ENCODE measurements at places on chromosomes 3 and 15. TPM values are rescaled to one million over a fixed set of nuclear protein-coding genes. Genes with fewer than 3 reads are reported as not detected.
A peak's percentile ranks its signal among the peaks of the same experiment; 100 is the strongest.

DNA sequence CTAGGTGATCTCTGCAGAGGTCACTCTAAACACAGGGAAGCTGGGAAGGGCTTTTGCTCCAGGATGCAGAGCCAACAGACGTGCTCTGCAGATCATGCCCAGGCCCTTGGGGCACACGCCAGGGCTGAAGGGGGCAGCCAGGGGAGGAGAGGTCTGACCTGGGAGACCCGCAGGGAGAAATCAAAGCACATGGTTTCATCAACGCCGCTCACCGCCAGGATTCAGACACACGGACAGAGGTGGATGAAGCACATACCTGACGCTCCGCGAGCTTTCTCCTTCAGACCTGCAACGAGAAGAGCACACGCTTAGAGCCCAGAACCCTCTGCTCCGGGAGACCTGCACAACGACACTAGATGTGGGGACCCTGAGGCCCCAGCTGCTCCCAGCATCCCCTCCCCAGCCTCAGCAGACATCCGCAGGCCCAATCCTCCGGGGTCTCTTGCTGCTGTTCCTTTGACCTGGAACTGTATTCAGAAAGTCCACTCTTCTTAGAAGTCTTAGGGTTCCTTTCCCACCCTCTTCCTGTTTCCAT is 90.7 kb upstream of the IQSEC1 start:
- DNase-seq, result no peak

DNA sequence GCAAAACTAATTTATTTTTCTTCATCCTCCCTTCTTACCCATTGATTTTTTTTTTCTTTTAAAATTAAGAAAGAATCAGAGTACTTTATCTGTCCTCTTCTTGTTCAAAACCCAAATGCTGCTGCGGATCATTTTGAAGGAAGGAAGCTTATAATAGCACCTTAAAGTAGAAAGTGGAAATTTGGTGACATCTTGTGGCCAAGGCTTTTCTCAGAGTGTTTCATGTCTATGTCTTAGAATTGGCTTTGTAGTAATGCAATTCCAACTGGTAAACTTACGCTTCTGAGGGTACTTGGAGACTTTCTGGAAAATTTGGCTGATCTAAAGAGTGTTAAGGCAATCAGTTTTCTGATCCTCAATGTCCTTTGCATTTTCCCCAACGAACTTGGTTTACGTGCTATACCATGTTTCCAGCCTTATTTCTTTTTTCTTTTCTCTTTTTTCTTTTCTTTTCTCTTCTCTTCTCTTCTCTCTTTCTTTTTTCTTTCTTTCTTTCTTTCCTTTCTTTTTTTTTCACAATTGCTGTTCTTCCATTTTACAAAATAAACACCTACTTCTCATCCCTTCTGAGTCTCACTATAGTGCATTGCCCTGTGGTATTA is 30.7 kb downstream of the C3orf38 start:
- peak; percentile 65 for DNase-seq

DNA sequence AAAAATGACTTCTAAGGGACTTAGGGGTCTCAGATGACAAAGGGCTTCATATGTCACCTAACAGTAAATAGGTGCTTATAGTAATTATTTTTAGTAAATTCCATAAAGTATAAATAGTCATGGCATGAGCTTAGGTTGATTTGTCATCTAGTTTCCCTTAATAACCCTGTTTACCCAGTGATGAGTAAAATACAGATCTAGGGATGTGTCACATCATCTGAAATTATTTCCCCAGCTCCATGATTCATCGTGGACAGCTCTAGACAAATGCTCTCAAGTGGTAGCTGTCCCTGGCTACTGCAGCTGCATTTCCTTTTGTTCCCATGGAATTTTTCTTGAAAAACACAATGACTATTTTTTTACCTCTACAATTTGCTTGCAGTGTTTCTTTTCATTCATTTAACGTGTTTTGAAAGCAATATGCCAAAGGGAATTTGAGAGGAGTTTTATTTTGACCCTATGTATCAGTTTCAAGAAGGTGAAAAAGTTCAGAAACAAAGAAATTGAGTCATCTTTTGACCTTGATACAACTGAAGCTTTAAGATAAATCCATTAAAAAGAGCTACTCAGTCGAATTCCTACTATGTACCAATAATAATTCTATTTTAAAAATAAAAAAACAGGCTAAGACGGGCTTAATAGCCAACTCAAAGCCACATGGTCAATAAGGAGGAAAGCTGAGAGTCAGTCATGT is 241.6 kb downstream of the KCNMB2 start:
- DNase-seq, result no peak

DNA sequence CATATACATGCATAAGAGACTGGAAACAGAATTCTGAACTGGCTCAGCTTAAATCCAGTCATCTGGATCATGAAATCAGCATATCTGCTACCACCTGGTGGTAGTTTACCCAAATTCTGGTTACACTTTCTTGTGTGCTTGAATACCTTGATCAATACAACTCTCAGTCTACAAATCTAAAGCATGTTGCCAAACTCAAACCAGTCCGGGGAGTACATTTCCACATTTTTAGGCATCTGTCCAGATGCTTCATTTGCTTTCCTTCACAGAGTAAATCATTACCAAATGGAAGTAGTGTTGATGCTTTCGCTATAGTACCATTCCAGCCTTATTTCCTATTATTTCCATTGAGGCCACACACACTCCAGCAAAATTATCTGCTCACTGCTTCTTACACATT is 126.4 kb downstream of the P2RY1 start:
- DNase-seq, result peak; percentile 57

GRCh38 chr3:119219069-119219468 is 21.6 kb downstream of the B4GALT4 start:
- no peak for DNase-seq

GRCh38 chr3:111735243-111735758 is 123.8 kb upstream of the PHLDB2 start:
- DNase-seq, result no peak

The DET1 gene
- total RNA-seq, result 8.6 TPM

The SCN11A gene
- total RNA-seq, result 0.14 TPM

The CLSTN2 gene
- 0.83 TPM for total RNA-seq

Data from GM23338 (cell line).